ENCODE measurements at places on chromosomes 13 and 19.

DNA sequence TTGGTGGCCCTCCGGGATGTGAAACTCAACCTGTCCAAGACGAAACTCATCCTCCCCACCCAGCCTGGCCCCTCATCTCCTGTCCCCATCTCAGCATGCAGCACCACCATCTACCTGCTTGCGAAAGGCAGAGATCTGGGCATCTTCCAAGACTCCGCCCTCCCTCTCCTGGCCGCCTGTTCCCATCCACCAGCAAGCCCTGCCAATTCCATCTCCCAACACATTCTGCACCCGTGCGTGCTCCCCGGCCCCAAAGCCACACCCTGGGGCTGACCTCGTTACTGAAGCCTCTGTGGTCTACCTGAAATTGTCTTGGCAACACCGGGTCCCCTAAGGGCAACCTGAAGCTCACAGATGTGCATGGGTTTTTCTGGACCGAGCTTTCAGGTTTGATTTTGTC lies 13.2 kb upstream of the CAMSAP3 start:
- no peak for DNase-seq

- no peak for DNase-seq
Observed at GRCh38 chr13:29587645-29588044, 7.8 kb downstream of the SLC7A1 start.

DNA sequence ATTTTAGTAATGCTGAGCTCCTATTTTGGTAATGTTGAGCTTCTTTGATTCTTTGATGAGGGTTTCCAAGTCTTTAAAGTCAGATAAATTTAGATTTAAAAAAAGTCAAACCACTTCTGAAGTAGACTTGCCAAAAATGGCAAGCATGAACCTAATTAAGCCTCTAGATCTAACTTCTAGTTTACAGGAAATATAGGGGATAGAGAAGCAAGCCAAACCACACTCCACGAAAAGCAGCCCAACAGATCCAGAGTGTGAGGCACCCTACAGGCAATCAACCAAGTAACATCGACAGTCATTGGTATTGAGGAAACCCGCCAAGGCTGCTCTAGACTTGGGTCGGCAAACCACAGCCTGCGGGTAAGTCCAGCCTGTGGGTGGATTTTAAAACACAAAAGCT lies 3.7 kb downstream of the GGACT start:
- no peak for DNase-seq

DNA sequence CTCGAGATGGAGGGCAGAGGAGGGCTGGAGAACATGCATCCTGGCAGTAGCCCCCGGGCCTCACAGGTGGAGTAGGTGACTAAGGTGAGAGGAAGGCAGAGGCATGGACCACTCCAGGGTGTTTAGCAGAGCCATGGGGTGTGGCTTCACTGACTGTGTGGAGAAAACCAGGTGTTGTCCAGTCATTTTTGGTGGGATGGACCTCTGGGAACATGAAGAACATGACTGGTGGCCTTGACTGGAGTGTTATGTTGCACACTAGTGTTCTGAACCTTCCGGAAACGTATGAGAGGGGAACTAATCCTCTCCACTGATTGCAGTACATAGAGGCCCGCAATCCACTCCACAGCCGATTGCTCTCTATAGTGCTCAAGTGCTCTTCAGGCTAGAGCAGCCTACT lies 16.9 kb downstream of the MED26 start:
- no peak for DNase-seq

DNA sequence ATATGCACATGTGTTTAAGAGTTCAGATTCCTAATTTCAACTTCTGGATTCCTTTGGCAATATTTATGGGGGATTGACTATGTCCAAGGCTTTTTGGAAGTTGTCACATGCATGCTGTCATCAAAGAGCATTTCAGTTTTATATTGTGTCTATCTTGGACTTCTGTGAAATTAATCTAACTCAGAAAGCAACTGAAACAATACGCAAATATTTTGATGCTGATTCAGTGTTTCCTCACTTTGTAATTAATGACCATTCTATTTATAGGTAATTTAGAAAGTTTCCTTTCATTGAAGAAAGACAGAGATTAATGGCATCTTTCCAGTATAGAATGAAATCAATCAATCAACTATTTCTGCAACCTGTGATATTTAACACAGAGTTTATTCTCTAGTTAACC lies 550.1 kb downstream of the PCDH9 start:
- no peak for DNase-seq

- DNase-seq = no peak
Observed at GRCh38 chr19:55346725-55347441, 7.2 kb downstream of the KMT5C start.

DNA sequence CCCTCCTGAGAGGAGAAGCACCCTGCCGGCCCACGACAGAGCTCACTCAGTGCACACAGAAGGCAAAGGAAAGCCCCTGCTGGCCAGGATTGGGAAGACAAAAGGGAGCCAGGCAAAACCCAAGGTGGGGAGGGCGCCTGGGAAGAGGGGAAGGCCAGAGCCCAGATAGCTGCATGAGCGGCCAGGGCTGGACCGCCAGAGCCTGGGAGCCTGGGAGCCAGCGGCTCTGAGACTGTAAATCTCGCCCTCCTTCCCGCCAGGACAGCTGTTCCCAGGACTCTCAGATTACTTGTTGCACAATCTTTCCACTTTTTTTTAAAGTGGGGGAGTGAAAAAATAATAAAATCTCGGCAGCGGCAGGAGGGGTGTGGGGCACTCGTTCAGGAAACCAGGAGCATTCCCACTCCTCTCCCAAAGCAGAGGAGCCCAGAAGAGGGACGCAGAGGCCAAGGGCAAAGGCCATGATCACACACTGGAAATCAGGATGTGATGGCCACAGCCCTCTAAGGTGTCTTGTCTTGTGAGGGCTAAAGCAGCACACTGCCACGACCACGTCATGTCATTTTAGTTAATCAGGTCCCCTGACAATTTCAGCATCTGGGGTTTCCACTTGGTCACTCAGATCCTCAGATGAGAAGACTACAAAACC lies 19.6 kb upstream of the EPHX3 start:
- no peak for DNase-seq

DNA sequence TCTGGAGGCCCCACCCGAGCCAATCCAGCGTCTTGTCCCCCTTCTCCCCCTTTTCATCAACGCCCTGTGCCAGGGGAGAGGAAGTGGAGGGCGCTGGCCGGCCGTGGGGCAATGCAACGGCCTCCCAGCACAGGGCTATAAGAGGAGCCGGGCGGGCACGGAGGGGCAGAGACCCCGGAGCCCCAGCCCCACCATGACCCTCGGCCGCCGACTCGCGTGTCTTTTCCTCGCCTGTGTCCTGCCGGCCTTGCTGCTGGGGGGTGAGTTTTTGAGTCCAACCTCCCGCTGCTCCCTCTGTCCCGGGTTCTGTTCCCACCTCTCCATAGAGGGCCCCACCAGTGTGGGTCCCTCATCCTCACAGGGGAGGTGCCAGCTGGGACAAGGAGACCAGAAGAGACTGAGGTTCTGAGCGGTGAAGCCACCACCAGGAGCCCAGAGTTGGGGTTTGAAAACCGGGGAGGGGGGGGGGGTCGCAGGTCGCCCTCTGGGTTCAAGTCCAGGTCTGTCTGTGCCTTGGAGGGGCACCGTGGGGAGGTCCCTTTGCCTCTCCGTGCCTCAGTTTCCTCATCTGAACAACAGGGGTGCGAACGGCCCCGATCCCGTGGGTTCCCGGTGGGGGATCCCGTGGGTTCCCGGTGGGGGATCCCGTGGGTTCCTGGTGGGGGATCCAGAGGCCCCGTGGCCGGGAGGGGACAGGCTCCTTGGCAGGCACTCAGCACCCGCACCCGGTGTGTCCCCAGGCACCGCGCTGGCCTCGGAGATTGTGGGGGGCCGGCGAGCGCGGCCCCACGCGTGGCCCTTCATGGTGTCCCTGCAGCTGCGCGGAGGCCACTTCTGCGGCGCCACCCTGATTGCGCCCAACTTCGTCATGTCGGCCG lies at the start of gene ELANE:
TSS of gene ELANE (plus strand) at position 168 of the 878 bp plus-strand sequence. CDS start at position 194, 26 bp downstream.
- DNase-seq = no peak

- DNase-seq = peak; percentile 20
Observed at GRCh38 chr13:25963674-25964073, 88.1 kb downstream of the SHISA2 start.

GRCh38 chr19:38452430-38453366 lies 19.2 kb downstream of the RYR1 start:
- no peak for DNase-seq

GRCh38 chr13:73403355-73404120 lies 344.7 kb downstream of the KLF5 start:
- no peak for DNase-seq

GRCh38 chr13:93098972-93099371 lies 127.6 kb upstream of the GPC6 start:
- DNase-seq = no peak

DNA sequence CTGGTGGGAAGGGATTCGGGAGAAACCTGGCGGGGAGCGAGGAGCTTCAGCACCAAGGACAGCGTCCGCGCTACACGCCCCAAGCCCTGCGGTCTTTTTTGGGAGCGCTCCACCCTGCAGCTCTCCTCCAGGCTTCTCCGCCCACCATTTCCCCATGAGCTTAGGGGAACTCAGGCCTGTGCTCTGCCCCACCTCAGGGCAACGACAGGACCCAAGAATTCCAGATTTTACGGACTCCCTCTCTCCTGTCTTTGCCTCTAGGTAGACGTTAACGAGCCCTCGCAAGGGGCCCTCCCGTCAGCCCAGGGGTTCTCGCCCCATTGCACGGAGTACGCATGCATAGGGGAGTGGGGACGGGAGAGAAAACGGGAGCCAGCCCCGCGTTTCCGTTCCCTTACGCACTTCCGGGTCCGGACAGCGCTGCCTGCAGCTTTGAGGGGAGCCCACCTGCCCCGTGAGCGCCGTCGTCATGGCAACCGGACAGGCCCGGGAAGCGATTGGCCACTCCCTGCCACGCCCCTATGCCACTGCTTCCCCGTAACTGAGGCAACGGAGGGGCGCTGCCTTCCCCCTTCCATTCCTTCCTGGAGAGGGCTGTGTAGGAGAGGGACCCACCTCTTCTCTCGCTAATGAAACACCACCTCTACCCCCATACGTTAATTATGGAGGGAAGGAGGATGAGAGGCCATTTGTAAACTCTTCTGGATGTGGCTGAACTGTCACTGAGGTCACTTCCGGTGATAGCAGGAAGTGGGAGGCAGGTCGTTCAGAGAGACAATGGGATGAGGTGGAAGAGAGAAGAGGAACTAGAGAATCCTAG lies 20.8 kb downstream of the NOVA2 start:
- no peak for DNase-seq

DNA sequence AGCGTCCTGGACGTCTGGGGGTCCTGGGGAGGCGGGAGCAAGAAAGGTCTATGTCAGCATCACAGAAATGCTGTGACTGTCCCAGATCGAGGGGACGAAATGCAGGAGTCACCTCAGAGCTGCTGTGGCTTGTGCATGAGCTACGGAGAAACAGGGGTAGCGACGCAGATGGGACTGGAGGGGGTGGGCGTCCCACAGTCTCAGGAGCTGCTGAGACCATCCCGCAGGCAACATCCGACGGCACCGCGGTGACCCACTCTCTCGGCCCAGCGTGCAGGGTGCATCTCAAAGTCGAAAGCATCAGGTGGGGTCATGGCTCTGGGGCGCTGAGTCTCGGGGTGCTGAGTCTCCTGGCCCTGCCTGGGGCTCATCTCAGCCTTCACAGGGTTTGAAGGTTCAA lies 37.4 kb upstream of the C13orf46 start:
- no peak for DNase-seq

- DNase-seq = no peak
Observed at GRCh38 chr13:41386211-41386610, 71.1 kb upstream of the RGCC start.

GRCh38 chr19:48239582-48240141 lies 16.1 kb downstream of the CARD8 start:
- DNase-seq = no peak

DNA sequence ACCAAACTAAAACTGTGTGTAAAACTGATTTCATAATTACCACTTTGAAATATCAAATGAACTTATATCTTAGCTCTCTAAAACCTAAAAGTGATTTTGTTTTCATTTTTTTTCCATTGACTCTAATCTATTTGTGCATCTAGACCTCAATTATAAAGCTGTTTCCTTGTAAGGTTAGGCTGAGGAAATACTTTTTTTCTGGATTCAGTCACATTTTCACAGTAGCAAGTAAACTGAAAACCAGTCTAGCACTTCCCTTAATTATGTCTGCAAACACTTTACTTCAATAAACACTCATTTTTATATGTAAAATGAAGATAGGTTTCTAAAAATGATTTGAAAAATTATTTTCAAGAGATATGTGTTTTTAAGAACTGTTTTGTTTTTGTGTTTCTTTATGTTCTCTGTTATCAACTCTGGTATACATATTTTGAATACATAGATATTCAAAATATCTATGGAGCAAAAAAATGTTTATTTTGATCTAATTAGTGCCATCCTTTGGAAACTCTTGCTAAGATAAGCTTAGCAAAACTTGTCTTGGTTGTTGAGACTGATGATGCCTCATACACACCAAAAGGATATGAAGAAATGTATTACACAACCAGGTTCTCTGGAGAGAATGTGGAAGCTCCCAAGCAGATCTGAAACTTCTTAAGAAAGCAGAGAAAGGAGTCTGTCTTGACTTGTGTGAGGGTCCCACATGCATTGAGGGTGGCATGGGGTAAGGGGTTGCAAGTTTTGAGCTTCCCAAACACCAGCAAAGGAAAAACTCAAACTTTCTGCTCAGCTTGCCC lies 1887.4 kb downstream of the PCDH9 start:
- DNase-seq = no peak

- no peak for DNase-seq
Observed at GRCh38 chr19:4027146-4027545, 19.6 kb downstream of the PIAS4 start.

DNA sequence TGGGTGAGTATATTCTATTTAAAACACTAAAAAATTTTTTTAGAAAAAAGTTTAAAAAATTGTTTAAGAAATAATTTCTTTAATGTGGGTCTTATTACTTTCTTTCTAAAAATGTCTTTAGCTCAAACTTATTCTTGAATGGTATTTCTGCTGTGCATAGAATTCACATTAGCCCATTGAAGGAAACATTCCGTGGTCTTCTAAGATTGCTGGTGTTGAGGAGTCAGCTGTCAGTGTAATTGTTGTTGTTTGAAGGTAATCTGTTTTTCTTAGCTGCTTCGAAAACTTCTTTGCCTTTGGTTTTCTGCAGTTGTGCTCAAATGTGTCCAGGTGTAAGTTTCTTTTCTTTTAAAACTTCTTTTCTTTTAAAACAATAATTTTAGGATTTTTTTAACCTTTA lies 85.4 kb upstream of the KLF12 start:
- DNase-seq = no peak

DNA sequence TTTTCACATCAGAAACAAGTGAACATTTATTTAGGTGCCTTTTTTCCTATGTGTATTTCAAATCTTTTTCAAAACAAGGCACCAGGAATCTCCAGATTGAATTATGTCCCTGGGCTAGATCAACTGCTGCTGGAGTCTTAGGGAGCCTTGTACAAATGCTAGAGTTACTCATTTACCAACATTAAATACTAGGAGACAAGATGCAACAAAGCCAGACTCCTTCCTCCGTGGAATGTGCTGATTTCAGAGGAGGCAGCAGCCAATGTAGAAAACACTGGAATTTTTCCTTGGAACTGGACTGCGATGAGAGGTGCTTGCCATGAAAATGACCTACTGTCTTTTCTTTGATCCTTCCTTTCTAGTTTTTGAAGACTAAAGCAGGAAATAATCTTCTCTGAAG lies 1514.7 kb upstream of the MIR17HG start:
- no peak for DNase-seq

GRCh38 chr19:38617283-38617763 lies 430 bp downstream of the MAP4K1 start:
- DNase-seq = no peak

GRCh38 chr13:111092685-111093084 lies 22.4 kb upstream of the ARHGEF7 start:
- no peak for DNase-seq

- no peak for DNase-seq
Observed at GRCh38 chr19:1079566-1080111, 12.7 kb downstream of the ARHGAP45 start.

Measured in NCI-H1105 treated with DMSO at 0.1 percent for 48 hours (cell line).